Suppressor macrophage treated with lipopolysaccharide for 1 hour (primary cell): ENCODE measurements at places on chromosomes 13 and 19.
A peak's percentile ranks its signal among the peaks of the same experiment; 100 is the strongest.

GRCh38 chr13:28728642-28729041 is 9.9 kb upstream of the SLC46A3 start:
- DNase-seq: no peak

GRCh38 chr13:103839460-103839859 is 773.2 kb upstream of the SLC10A2 start:
- DNase-seq: no peak

DNA sequence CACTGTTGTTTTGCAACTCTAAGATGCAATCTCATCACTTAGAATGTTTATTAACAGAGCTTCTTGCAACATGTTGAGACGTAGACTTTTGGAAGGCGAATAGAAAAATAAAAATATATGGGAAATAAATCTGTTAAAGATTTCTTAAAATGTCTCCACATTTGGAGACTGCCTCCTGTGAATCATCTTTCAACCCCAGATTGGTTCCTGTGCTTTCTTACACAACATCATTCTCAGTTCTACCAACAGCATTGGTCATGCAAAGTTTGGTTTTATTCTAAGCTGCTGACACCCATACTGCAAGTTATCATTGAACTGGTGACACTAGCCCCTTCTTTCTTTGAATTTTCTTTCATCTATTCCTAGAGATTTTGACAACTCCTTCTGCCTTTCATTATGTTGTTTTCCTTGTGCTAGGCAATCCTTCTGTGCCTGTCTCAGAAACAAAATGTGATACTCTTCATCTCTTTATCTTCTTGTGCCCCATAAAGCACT is 1.6 kb upstream of the IGFL3 start:
- no peak for DNase-seq

GRCh38 chr13:46004491-46004890 is 48.1 kb downstream of the ZC3H13 start:
- peak; percentile 4 for DNase-seq

DNA sequence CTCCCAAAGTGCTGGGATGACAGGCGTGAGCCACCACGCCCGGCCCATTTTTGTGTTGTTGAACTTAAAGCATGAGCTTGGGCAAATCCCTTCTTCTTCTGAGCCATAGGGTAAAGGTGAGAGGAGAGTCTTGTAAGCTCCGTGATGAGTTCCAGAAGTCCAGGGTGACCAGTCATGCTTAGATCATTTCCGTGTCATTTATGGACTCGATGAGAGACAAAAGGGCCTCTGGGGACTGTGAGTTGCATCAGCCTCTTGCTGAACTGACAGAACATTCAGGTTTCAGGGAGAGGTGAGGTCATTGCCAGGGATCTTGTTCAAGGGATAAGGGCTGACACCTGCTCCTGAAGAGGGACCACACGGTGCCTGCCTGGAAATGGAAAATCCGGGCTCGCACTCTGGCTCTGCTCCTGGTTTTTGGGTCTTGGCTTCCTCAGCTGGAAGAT is 53.6 kb downstream of the GADD45B start:
- peak; percentile 50 for DNase-seq

DNA sequence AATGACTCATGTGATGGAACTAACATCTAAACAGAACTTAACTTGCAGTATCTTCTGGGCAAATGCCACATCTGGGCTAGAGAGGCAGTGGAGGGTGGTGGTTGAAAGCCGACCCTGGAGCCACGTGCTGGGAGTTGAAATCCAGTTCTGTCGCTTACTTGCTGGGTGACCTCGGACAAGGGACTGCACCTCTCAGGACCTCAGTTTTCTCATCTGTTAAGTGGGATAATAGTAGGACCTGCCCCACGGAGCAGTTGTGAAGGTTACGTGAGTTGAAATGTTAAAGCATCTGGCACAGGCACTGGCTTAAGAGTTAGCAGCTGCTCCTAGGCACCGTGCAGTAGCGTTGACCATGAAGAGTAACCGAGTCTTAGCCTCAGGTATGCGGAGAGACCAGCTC is 76.1 kb downstream of the SIPA1L3 start:
- DNase-seq: no peak

DNA sequence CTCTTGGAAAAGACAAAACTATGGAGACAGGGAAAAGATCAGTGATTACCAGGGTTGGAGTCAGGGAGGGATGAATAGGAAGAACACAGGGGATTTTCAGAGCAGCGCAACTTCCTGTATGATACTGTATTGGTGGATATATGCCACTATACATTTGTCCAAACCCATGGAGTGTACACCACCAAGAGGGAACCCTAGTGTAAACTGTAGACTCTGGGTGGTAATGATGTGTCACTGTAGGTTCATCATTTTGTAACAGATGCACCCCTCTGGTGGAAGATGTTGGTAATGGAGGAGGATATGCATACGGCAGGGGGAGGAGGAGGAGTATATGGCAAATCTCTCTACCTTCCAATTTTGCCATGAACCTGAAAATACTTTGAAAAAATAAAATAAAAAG is 68.1 kb downstream of the UFM1 start:
- peak; percentile 53 for DNase-seq

- no peak for DNase-seq
Observed at GRCh38 chr13:113672002-113672651, 5.1 kb downstream of the GRK1 start.

DNA sequence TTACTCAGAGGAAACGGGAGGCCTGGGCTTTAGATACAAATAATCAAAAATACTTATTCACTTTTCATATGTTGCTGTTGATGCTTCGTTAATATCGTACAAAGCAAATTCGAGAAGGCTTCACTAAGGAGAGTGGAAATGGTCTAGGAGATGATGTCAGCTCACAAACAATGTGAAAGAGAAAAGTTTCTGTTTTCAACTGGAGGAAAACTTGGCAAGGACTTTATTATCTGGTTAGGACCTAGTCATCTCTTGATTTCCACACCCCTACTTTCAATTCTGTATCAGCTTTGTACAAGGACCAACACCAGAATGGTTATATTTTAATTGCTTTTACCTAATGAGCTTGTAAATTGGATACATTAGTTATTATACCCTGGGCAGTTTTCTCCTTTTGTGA is 88.0 kb downstream of the SLC10A2 start:
- no peak for DNase-seq

DNA sequence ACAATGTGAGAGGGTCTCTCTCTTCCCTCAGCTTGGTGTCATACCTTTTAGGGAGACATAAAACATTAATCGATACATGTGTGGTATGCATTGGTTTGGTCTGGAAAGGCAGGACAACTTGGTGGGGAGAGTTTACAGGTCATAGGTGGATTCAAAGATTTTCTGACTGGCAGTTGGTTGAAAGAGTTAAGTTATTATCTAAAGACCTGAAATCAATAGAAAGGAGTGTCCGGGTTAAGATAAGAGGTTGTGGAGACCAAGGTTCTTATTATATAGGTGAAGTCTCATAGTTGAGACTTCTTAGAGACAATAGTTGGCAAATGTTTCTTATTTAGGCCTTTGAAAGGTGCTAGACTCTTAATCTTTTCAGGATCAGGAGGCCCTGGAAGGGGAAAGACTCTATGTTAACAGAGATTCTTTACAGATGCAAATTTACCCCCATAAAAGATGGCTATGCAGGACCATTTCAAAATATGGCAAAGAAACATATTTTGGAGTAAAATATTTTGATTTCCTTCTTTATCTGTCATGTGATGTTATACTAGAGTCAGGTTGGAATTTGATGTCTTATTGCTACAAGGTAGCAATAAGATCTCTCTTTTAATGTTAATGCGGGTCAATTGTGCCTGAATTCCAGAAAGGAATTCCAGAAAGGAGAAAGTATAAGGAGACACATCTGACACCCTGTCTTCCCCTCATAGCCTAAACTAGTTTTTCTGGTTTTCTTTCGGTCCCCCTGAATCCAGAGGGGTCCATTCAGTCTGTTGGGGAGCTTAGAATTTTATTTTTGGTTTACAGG is 59.2 kb upstream of the RCBTB2 start:
- DNase-seq: no peak

GRCh38 chr19:55482156-55482961 is 2.6 kb upstream of the NAT14 start:
- DNase-seq: no peak

GRCh38 chr19:33519416-33519815 is 2.2 kb downstream of the PEPD start:
- DNase-seq: peak; percentile 21

- DNase-seq: no peak
Observed at GRCh38 chr13:66657165-66657881, 572.8 kb downstream of the PCDH9 start.

DNA sequence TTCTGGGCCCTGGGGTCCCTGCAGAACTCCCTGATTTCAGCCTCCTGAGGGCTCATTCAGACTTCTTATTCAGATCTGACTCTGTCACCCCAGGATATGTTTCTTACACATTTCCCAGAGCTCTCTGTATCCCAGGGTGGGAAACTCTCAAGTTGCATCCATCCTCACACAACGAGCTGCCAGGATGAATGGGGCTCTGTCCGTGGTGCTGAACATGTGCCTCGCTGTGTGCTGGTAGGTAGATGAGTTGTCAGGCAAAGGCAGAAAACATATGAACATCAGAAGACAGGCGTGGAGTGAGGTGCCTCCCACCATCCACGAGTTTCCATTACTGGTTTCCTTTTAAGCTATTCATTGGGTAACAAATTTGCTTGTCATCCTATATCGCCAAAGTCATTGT is 11.4 kb upstream of the IGFL1 start:
- peak; percentile 67 for DNase-seq

DNA sequence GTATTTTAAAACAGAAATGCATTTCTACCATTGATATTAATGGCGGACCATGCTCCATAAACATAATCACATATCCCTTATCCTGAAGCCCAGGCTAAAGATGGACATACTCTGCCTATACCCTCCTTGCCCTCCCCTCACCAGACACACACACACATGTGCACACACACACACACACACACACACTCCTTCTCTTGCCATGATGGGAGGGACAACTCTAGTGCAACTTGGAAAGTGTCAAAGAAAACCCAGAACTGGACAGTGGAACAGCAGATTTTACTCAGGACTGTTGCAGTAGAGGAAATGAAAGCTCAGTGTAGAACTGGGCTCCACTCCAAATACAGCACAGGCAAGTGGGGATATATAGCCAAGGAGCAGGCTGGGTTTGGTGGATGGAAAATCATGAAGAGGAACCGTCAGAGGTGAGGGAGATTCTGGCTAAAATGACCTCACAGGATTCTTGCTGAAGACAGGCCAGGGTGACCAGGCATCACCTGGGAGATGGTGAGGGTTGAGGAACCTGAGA is 40.8 kb downstream of the TNFRSF19 start:
- DNase-seq: no peak

DNA sequence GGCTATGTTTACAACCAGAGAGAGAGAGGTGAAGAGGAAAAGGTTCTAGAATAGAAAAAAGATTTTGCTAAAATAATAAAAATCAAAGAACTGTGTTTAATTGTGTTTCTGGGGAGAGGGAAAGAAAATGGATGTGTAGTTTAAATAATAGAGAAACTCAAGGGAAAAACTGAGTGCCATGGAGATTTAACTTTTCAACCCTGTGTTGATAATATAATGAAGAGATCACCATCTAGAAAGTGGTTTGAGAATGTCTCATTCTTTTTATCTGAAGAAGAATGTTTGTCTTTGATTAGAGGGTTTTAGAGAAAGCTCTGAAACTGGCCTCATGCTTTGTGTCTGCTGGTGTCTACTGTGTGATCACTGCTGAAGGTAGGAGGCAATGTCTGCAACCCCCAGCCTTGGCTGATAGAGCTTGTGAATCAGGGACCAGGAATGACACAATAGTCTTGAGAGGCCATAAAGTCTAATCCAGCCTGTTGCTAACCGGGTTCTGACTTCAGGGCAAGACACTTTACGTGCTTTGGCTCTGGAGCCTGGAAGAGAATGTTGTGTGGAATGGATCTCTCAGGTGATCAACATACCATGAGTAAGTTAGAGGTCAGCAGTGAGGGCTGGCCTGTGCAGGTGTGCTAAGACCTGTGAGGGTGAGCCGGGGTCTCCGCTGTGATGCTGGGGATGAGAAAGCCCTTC is 5.4 kb downstream of the COL4A2 start:
- DNase-seq: no peak

GRCh38 chr19:18063463-18063862 is 23.3 kb downstream of the IL12RB1 start:
- peak; percentile 59 for DNase-seq

DNA sequence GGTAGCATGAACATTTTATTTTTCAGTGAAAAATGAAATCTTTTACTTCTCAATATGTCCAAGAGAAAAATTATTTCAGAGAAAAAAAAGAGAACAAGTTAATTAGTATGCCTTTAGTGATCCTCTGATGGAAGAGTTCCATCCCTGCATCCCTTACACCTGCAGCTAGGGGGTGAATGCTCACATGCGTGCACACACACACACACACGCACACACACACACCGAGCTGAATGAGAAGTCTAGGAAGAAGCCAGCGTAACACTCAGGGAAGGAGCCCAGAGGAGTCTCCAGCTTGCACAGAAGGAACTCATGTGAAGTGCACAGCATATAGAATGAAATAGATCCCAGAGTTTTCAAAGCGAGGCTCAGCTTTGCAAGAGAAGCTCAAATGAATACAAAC is 510.5 kb downstream of the IRS2 start:
- DNase-seq: no peak

DNA sequence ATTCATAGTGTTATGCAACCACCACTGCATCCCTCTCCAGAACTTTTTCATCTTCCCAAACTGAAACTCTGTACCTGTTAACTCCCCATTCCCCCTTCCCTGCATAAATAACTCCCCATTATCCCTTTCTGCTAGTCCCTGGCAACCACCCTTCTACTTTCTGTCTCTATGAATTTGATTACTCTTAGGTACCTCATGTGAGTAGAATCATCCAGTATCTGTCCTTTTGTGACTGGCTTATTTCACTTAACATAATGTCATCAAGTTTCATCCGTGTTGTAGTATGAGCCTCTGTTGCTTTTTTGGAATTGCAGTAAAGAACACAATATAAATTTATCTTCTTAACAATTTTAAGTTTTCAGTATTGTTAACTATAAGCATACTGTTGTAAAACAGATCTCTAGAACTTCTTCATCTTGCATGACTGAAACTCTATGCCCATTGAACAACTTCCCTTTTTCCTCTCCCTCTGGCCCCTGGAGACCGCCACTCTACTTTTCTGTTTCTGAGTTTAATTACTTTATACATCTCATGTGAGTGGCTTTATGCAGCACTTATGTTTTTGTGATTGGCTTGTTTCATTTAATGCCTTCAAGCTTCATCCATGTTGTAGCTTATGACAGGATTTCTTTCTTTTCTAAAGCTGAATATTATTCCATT is 87.3 kb upstream of the ABCC4 start:
- DNase-seq: no peak

GRCh38 chr13:110156301-110157049 is 150.5 kb downstream of the COL4A1 start:
- no peak for DNase-seq

GRCh38 chr13:51644654-51645053 is 60.4 kb downstream of the WDFY2 start:
- no peak for DNase-seq

GRCh38 chr19:22605275-22606211 is 28.6 kb upstream of the ZNF492 start:
- DNase-seq: no peak
